ENCODE measurements at places on chromosomes 7 and 10.

- no peak for DNase-seq
These were observed 275.3 kb downstream of the SNX13 start for GRCh38 chr7:17665029-17665428.

- no peak for DNase-seq
These were observed 76.4 kb downstream of the ZMIZ1 start for GRCh38 chr10:79145174-79145483.

DNA sequence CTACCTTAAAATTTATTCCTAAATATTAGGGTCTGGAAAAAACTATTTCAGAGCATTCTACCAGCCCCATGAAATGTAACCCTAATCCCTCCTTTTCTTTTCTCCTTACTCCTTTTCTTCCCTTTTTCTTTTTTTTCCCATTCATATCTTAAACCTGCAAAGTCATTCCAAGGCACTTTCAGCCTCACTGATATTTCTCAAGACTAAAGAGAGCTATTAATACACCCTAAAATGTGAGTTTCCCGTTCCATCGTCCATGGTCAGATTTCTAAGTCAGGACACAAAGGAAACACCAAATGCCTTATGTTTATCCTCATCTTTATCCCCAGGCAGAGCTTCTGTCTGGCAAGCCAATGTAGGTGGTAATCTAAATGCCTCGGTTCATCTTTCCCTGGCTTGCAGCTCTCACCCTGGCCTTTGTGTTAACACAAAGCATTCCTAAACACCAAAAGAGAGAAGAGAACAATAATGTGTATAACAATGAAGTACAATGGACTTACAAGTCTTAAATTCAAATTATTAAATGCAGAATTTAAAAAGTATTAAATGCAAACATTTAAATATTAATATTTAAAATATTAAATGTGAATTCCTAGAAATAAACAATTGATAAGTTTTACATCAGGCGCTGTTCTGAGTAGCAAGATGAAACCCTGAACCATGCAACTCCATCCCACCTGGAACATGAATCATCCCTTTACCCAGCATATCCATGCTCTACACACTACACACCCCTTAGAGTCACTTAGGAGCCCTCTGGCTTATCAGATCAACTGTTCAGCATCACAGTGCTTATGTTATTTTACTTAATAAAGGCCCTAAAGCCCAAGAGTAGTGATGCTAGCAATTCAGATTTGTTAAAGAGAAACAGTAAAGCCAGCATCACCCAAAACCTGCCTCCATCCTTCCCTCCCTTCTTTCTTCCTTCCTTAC, 26.8 kb downstream of the MICU1 start:
- DNase-seq = no peak

DNA sequence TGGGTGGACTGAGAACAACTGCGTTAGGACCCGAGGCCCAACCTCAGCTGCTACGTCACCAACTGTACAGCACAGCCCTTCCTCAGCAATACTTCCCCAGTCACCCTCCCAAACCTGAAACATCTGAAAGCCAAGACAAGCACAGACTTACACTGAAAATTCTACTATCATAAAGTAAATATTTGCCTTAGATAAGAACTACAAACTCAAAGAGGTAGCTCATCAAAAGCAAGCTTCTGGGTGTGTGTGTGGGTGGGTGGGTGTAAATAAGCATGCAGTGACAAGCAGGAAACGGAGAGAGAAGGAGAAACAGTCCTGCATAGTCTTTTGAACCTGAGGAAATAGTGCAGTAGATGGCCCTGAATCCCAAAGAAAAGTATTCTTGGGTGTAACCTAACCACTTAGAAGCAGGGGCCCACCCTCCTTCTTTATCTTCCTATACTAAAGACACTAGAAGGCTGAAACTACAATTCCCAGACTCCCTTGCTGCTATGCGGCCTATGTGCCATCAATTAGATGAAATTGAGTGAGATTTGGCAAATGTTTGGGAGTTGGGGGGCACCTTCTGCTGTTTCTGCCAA, 18.7 kb downstream of the SLC25A13 start:
- DNase-seq = no peak

GRCh38 chr10:35632027-35632426, 10.1 kb downstream of the FZD8 start:
- DNase-seq = no peak

DNA sequence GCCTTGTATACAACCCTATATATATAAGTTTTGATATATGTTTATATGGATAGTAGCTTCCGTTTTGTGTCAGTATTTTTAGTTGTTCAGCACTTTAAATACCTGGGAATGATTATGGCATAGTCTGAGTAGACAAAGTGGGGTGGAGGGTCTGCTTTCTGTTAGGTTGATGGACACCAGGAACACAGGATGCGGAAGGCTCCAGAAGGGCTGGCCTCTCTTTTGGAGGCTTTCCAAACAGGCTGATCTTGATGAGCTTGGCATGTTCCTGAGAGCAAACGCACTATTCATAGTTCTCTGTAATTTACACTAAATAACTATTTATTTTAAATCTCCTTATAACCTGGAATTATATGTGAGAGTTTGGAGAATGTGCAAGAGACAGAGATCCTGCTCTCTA, 12.7 kb downstream of the AKR1E2 start:
- DNase-seq = no peak

DNA sequence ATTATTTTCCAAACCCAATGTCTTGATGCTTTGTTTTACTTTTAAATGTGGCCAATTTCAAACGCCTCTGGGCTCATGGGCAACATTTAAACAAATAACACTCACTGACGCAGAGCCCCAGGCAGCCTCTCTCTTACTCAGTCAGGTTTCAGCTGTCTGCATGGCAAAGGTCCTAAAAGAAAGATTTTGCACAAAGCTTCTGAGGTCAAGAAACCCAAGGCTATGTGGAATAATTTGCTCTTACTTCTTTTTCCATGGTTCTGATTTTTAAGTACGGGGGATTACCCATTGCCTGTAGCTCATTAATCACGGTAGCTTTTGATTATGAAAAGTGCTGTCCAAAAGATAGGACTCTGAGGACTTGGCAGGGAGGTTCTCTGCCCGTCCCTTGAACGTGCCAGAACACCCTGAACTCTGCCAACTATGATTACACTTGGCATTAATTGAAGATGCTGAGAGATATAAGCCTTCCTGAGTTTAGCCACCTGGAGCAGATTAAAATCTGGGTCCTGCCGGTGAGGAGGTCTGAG, 14.1 kb upstream of the MSRB2 start:
- DNase-seq = no peak

GRCh38 chr10:62048470-62048869, 147.0 kb downstream of the ARID5B start:
- no peak for DNase-seq

DNA sequence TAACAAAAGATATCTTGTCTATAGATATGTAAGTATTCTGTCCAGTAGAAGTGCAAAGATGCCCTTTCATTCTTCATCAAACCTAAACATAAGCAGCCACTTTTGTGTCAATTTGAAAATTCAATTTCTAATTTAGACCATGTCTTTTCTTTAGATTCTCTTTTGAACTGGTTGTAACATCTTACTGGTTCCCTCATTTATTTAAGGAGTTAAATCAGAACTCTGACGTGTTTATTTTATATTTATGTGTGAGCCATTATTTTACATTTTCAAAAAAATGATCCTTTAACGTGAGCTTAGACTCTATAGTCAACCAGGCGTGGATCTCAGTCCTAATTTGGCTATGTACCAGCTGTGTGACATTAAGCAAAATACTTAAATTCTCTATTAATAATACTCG, 74.0 kb upstream of the PHYHIPL start:
- DNase-seq = no peak

DNA sequence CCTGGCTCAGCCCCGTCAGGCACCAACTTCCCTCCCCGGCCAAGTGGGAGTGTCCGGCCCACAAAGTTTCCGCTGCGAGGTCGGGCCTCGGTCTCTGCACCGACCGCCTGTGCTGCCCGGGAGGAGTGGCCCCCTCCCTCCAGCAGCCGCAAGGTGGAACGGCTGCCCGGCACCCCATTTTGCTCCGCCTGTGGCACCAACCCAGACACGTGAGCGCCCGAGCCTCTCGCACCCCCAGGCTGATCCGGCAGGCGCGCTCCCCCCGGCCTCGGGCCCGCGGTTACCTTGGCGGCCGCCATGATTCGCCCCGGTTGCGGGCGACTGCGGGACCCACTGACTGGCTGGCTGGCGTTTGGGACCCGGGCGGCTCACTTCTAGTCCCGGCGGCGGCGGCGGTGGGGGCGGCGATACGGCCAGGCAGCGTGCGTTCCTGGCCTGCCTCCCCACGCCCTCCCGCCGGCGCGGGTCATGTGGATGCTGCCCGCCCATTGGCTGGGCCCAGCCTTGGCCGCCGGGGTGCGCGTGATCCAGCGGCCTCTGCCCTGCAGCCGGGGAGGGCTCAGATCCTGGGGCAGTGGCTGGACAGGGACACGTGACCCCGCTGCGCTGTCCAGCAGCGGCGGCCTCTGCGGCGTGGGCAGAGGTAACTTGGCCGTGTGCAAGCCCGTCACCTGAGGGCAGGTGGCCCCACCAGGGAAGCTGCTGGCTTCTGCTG, at the start of gene SLC25A13:
Gene SLC25A13, minus strand, starts transcription at position 441 of the 715 bp plus-strand sequence. Its CDS starts 142 bp downstream, at position 299.
- DNase-seq = peak; percentile 90

GRCh38 chr7:11831736-11832495, at the start of gene THSD7A:
Gene THSD7A (minus strand): TSS chr7:11832198. CDS start chr7:11831946, 252 bp downstream.
- no peak for DNase-seq

DNA sequence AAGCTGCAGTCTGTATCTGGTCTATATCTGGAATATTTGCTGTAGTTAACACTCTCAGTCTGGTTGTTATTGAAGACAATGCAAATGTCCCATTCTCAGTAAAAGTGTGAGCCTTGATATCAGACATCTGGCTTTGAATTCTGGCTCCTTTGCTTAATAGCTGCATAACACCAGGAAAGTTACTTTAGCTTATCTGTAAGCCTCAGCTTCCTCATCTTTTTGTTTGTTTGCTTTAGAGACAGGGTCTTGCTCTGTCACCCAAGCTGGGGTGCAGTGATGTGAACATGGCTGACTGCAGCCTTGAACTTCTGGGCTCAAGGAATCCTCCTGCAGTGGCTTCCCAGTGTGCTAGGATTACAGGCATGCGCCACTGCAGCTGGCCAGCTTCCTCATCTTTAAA, 41.3 kb downstream of the CNNM2 start:
- no peak for DNase-seq

- peak; percentile 78 for DNase-seq
These were observed 102.1 kb downstream of the POLL start for GRCh38 chr10:101485681-101486554.

- no peak for DNase-seq
These were observed 277.6 kb upstream of the NRP1 start for GRCh38 chr10:33612116-33612515.

DNA sequence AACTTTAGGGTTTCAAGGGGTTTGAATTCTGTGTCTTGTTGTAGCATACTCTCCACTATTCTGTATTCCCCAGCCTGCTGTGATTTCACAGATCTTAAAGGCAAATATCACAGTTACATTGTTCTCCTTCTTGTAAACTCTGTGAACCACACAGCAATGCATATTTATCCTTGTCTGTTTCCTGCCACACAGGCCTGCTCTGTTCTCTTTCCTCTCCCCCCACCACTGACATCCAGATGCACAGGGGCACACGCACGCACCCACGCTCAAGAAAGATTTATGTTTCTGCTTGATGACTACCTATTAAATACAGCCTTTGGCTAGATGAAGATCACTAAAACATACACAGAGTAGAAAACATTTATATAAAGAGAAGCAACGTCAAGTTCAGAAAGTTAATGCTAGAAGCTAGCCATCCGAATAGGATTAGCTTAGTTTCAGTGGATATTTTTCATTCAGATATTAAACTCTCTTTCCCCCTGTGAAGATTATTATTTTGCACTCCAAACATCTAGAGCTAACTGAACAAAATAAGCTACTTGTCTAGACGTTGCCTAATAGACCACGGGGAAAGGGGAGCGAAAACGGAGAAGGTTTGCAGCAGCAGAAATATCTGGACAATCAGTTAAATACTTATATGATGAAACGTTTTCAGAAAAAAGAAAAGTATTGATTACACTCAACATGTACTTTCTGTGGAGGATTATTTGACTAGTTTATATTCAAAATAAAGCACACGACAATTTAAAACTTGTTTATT, 193.1 kb upstream of the SEMA3C start:
- peak; percentile 43 for DNase-seq

GRCh38 chr10:97782455-97783228, 10.8 kb upstream of the SFRP5 start:
- no peak for DNase-seq

- no peak for DNase-seq
These were observed 1.7 kb upstream of the FUOM start for GRCh38 chr10:133359554-133359971.

GRCh38 chr10:99345350-99345749, 16.2 kb downstream of the CNNM1 start:
- DNase-seq = no peak

DNA sequence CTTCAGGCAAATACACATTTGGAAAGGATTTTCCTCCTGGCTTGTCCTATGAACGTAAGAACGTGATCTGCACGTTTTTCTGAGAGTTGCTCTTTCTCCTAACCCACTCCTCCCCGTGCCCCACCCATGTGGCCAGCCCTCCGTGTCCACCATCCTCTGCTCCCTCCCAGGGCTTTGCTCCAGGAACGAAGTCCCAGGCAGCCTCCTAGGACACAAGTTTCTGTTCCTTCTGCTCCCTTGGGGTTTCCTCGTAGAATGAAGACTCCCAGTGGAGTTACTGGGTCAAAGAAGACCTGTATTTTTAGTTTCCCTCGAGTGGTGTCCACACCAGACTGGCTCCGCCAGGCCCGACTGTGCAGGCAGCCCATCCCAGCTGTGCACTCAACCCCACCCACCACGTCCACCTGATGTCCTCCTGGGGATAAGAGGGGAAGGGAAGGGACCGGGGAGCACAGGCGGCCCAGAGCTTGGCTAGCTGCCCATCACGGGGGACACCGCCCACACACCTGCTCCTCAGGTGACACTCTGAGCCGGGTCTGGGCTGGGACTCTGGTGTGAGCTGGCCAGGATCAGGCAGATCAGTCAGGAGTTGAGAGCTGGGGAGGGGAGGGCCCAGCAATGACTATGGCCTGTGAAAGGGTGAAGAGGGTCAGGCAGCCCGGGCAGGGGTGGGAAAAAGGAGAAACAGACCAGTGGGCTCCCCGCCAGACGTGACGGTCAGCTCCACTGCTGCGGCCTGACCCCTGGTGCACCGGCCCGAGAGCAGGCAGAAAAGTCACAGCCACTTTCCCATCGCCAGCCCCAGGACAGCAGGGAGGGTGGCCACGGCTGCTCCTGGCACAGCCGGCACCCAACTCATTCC, 54.3 kb upstream of the PPP2R2D start:
- DNase-seq = no peak

GRCh38 chr10:50832171-50832751, 53.2 kb downstream of the A1CF start:
- no peak for DNase-seq

DNA sequence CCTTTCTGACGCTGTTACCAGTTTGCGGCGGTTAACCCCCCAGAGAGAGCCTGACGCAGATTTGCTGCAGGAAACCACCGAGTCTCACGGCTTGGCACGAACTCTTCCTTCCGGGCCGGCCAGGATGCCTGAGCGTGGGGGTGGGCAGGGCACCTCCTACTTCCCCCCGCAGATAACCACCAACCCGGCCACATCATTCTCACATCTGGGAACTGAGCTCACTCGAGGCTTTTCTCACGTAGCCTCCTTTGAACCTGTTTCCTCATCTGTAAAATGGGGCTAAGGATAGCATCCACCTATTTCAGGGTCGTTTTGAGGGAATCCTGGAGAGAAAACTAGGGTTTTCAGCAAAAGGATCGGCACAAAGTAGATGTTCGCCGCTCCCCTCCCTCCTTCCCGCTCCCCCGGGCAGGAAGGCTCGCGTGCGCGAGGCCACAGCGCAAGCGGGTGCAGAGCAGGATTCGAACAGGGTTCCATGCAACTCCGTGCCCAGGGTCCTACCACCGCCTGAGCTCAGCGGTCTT, 23.6 kb downstream of the DDIT4 start:
- peak; percentile 72 for DNase-seq

Data from pons (tissue), 1 donor.